ENCODE measurements at places on chromosomes 11 and 22. TPM values are rescaled to one million over a fixed set of nuclear protein-coding genes. Genes with fewer than 3 reads are reported as not detected.

SHISA8 gene
- not detected for polyA plus RNA-seq

ANKK1 gene
- not detected for polyA plus RNA-seq

DNA sequence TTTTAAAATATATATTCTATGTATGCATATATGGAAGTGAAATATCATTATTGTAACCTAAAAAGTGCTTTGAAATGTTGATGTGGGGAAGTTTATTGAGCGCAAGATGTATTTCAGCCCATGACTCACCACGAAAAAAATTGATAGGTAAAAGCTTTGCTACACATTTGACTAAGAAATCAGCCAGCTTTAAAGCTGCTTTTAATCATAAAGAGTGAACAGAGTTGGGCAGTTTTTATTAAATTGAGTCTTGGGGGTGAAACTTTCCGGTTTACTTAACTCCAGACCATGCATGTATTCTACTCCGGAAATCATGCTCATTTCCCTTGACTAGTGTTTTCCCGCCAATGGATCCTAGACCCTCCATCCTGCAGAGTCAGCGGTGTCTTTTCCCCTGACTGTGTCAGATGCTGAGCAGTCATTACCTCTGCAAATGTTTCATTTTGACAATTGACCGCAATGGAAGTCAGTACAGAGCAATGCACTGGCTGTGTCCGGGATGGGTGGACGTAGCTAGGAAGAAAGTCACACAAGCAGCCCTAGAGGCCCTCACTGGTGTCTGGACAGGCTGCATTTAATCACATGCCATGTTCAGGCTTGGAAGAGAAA, 47.2 kb upstream of the MPEG1 start:
- no peak overlapping the region for H3K27ac ChIP-seq
- DNase-seq = no peak
- no peaks in the 10 kb centered on the region for H3K4me1 ChIP-seq
- no peaks in the 10 kb centered on the region for H3K36me3 ChIP-seq

DNA sequence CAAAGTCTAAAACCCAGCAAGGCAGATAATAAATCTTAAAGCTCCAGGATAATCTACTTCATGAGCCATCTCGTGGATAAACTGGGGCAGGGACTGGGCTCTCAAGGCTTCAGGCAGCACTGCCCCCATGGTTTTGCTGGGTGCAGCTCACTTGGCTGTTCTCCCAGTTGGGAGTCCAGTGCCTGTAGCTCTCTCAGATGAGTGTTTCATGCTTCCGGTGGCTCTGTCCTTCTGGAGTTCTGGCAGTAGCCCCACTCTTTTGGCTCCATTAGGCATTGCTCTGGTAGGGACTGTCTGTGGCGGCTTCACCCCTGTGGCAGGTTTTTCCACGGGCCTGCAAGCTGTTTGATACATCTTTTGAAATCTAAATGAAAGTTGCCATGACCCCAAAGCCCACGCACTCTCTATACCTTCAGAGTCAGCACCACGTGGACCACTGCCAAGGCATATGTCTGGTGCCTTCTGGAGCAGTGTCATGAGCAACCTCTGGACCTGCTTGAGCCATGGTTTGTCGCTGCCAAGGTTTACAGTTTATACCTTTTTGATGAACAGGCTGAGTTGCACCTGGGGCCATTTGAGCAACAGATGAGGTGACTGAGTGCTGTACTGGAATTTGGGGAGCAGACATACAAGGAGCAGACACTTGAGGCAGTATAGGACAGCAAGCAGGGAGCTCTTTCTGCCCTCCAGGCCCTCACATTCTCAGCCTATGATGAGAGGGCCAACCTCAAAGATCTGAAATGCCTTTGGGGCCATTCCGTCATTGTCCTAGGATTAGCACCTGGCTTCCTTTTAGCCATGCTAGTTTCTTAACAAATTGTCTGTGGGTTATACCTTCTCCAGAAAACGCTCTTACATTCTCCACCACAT, 48.6 kb downstream of the MTNR1B start:
- H3K27me3 ChIP-seq = no peaks in the 10 kb centered on the region
- no peaks in the 10 kb centered on the region for H3K36me3 ChIP-seq
- no peaks in the 10 kb centered on the region for H3K4me1 ChIP-seq
- no peak overlapping the region for H3K27ac ChIP-seq
- no peak for DNase-seq

All from aorta (tissue), 5 donors.